Activated naive CD4-positive, alpha-beta T cell treated with anti-CD3 and anti-CD28 coated beads for 36 hours (primary cell): ENCODE measurements at places on chromosomes 12 and 14.

DNA sequence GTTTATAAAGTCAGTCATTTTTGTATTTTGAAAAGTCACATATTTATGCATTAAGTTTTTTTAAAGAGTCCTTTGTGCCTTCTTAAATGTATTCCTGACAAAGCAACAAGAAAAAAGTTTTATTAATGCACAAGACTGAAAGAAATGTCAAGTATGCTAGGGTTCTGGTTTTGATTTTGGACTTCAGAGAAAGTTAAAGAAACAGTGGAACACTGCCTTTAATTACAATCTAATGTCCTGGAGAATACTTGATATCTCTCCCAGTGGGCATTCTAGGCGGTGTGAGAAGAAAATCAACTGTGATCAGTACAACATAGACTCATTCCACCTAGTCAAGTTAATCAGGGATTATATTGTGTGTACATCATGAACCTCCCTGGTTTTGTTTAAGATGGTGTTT is 49.9 kb downstream of the PRICKLE1 start:
- DNase-seq = no peak

- no peak for DNase-seq
Observed at GRCh38 chr12:33945438-33945784, 76.9 kb upstream of the ALG10 start.

GRCh38 chr12:18859400-18859799 is 121.5 kb downstream of the CAPZA3 start:
- no peak for DNase-seq

DNA sequence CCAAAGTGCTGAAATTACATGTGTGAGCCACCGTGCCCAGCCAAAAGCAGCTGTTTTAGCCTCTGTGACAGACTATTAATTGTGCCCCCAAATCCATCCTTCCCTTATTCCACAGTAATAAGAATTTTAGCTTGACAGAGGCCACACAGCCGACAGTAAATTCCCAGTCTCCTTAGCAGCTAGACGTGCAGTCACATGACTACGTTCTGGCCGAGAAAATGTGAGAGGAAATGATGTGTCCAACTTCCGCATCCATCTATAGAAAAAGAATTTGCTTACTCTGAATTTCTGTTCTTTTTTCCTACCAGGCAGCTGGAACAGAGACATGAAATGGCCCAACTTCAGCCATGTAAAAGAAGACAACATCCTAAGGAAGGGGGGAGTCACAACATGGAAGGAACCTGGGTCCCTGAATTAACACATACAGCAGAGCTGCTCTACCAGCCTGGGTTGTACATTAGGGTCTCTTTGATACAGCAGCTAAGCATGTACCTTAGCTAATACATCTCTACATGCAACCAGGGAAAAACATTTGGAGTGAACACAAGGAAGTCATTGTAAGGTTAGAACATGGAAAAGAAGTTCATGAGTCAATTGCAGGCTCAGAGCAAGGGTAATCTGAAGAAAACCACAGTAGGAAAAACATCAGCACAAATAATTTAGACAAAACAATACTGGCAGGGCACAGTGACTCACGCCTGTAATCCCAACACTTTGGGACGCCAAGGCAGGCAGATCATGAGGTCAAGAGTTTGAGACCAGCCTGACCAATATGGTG is 35.5 kb downstream of the CIT start:
- no peak for DNase-seq

DNA sequence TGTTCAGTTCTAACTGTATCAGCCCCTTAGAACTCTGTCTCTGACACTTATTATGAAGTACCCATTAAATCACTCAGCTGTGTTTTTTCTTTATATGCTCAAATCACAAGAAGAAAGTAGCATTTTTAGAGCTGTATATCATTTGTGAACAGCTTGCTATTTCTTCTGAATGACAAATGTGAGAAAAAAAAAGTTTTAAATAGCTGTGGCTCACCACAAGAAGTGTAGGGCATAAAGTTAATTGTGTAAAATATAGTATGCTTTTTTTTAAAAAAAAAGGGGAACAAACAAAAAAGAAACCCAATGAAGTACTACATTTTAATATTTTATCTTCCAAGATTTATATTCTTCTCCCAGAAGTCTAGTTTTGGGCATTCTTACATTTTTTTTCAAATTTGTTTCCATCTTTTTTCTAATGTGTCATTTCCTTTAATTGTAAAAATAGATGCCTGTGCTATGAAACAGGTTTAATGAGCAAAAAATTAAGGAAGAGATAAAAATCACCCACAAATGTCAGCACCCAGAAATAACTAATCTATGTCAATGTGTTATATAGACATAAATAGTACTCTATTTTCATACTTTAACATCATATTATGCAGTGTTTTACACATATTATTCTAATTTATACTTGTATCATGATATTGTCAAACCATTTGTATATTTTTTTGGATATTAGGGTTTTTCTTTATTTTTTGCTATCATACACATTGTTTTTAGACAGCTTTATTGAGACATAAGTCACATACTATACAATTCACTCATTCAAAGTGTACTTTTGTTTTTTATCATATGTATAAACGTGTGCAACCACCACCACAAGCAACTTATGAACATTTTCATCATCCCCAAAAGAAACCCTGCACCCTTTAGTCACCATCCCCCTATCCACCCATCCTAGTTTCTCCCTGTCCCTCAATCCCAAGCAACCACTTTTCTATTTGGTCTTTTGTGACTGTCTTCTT is 22.4 kb upstream of the LRRK2 start:
- DNase-seq = no peak
